NCI-H1436 (cell line): ENCODE measurements at places on chromosomes 16 and 17.

GRCh38 chr16:68448360-68448970 is at the start of gene SMPD3:
SMPD3 (minus strand) TSS chr16:68448508; CDS start chr16:68372181, 76,327 bp downstream.
- peak; percentile 100 for DNase-seq

DNA sequence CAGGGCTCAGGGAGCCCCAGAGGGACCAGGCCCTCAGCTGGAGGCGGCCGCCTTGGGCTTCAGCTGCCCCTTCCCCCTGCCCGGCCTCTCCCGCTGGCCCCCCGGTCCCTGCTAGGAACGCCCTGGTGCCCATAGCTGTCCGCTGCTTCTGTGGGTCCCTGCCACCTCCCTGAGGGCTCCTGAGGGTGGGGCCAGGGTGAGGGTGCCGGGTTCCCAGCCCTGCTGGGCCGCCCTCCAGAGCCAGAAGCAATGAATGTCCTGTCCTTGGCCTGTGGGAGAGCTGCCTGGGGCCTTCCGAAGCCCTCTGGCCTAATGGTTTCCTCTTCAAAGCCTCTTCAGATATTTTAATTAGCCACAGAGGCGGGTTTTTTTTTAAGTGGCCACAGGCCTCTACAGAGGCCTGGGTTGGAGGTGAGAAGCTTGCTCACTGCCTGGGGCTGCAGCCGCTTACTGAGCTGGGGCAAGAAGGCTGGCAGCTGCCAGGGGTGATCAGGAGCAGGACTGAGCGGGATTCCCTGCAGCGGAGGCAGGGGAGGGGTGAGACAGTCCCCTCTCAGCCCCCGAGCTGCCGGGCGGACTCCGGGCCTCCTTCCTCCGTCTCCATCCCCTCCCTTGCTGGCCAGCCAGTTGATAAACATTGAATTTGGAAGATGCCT is 9.9 kb downstream of the CENPX start:
- DNase-seq = peak; percentile 53

- no peak for DNase-seq
Measured at GRCh38 chr16:80804526-80805383, at the start of gene CDYL2. CDYL2 (minus strand) TSS chr16:80804598; CDS start chr16:80804173, 425 bp downstream.

- no peak for DNase-seq
Measured at GRCh38 chr16:17018585-17018939, 452.2 kb downstream of the XYLT1 start.

- DNase-seq = no peak
Measured at GRCh38 chr17:44236444-44236991, 17.0 kb upstream of the UBTF start.

DNA sequence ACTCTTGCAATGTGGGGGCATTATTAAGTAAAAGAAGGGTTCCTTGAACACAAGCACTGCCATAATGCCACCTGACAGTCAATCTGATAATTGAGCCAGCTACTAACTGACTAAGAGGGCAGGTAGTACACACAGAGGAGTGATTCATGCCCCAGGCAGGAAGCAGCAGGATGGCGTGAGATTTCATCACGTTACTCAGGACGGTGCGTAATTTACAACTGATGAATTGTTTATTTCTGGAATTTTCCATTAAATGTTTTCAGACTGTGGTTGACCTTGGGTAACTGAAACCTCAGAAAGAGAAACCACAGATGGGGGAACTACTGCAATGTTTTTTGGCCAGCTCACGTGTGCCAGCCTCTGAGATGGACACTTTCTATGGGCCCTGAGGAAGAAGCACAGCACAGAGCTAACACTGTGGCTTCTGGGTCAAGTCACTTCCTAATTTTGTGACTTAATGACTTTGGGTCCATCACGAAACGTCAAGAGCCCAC is 46.7 kb downstream of the C17orf67 start:
- peak; percentile 20 for DNase-seq

GRCh38 chr16:12321311-12321842 is 344.8 kb downstream of the SNX29 start:
- peak; percentile 45 for DNase-seq

DNA sequence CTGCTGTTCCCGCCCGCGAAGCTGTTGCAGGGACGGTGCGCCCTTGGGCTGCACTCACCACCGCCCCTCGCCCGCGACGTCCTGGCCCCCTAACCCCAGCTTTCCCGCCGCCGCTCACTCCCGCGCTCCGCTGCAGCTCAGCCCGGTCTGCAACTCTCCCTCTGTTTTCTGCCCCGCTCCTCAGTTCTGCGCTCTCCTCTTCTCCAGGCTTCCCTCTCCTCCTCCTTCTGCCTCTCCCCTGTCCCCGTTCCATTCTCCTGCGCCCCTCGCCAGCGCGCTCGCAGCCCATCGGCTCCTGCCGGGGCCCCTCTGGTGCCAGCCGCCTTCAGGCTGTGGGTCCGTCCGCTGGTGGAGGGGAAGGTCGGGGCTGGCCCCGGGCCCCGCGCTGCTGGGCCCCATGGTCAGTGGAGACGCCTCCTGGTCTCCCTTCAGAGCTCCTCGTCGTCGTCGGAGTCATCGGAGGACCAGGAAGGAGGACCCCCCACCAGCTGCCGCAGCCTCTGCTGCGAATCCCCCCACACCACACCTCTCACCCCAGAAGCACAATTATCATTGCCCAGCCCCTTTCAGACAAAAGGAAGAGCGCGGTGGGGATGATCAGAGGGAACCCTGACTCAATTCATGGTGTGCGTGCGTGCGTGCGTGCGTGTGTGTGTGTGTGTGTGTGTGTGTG is 223.2 kb upstream of the FOXF1 start:
- no peak for DNase-seq

- no peak for DNase-seq
Measured at GRCh38 chr16:85391175-85391707, 221.9 kb upstream of the GSE1 start.

GRCh38 chr16:75188832-75189477 is 18.0 kb downstream of the CTRB2 start:
- DNase-seq = no peak

GRCh38 chr17:66782851-66783250 is 52.1 kb upstream of the CACNG5 start:
- DNase-seq = no peak

- DNase-seq = no peak
Measured at GRCh38 chr17:16342979-16343378, 10.3 kb downstream of the CENPV start.

GRCh38 chr17:63491977-63492618 is 15.2 kb downstream of the ACE start:
- no peak for DNase-seq

DNA sequence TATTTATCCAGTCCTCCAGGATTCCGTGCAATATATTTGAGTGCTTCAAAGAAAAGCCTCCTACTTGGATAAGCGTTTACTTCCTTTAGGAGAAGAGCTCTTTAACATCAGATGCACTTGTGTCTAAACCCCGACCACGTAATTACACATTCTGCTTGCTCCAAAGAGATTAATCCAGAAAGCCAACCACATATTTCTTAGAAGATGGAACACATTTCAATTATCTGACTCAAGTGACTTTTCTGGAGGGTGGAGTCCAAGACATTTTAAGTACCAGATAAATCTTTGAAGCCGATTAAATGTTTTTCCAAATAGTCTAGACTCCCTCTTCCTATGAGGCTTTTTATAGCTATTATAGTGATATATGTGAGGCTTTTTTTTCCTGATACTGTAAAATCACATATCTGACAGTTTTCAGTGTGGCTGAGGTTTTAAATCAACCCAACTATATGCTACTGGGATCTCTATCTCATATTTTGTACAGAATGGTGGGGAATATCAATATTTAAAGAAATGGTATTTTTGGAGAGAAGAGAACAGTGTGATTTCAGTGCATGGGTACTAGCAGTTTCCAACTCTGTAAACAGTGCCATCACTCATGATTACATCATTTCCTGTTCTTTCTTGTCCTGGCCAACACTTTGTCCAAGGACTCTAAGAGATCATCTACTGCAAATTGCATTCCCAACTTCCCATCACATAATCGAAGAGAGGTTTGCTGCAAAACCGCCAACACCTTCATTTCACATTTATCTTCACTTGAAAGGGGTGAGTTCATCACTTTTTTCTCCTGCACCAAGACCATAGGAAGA is 192.4 kb upstream of the HSBP1 start:
- DNase-seq = no peak

DNA sequence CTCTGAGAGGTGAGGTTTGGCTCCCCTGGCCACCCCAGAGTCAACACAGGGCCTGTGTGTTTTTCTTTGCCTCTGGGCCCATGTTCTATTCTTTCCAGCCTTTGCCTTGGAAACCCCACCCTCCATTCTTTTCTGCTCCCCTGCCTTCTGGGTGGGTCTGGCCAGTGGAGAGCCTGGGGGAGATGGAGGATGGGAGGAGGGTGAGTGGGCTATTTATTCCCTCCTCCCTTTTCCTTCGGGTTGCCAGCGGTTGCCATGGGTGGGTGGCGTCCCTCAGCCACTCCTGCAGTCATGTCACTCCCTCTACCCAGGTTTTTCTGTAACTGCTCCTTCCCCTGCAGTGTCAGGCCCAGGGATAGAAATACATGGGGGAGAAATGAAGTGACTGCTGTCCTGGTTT is 15.5 kb downstream of the CMIP start:
- no peak for DNase-seq
